ENCODE measurements at places on chromosomes 3 and 15.

DNA sequence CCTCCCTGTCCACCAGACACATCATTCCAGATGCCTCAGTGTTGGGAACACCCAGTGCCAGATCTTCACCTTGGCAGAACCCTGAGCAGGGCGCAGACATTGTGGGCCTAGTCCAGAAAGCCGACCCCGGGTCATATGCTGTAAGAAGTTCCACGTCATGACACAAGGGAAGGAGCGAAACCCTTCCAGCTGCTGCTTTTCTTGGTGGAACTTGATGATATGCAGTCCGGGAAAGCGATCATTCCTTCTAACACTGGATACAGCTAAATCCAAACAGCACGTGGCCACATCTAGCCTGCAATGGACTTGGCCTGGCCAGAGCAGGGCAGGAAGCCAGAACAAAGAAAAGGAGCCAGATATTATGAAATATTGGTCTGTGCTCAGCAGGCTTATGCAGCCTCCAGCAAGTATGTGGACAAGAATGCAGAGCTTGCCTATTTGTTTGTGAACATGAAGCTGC, 22.0 kb downstream of the GASK1A start:
- no peak for DNase-seq

- DNase-seq, result no peak
Observed at GRCh38 chr15:68991723-68992122, 22.8 kb upstream of the NOX5 start.

GRCh38 chr3:99776516-99777209, 41.0 kb upstream of the CMSS1 start:
- DNase-seq, result no peak

DNA sequence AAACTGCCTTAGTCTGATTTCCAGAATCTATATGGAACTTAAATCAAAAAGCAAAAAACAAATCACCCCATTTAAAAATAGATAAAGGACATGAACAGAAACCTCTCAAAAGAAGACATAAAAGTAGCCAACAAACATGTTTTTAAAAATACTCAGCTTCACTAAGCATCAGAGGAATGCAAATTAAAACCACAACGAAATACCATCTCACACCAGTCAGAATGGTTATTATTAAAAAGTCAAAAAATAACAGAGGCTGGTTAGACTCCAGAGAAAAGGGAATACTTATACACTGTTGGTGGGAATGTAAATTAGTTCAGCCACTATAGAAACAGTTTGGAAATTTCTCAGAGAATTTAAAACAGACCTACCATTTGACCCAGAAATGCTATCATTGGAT, 367.9 kb downstream of the ZIC4 start:
- DNase-seq, result no peak

GRCh38 chr3:100155128-100155527, 40.8 kb upstream of the FILIP1L start:
- no peak for DNase-seq

GRCh38 chr3:191783024-191783423, 322.1 kb downstream of the PYDC2 start:
- DNase-seq, result no peak

DNA sequence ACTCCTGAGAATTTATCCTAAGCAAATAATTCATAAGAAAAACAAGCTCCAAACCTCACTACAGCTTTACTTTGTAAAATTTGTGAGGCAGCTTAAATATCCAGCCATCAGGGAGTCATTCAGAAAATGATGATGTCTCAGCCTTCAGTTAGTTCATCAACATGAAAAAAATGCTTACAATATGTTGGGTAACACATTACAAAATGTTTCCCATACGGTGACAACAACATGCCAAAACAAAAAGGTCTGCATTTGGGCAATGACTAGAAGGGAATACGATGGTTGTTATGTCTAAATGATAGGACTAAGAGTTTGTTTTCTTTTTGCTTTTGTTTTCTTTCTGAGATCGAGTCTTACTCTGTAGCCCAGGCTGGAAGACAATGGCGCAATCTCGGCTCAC, 47.0 kb upstream of the CFAP161 start:
- no peak for DNase-seq

- DNase-seq, result no peak
Observed at GRCh38 chr3:143668924-143669790, 179.1 kb downstream of the SLC9A9 start.

GRCh38 chr3:193345431-193345830, 33.1 kb downstream of the ATP13A5 start:
- no peak for DNase-seq

DNA sequence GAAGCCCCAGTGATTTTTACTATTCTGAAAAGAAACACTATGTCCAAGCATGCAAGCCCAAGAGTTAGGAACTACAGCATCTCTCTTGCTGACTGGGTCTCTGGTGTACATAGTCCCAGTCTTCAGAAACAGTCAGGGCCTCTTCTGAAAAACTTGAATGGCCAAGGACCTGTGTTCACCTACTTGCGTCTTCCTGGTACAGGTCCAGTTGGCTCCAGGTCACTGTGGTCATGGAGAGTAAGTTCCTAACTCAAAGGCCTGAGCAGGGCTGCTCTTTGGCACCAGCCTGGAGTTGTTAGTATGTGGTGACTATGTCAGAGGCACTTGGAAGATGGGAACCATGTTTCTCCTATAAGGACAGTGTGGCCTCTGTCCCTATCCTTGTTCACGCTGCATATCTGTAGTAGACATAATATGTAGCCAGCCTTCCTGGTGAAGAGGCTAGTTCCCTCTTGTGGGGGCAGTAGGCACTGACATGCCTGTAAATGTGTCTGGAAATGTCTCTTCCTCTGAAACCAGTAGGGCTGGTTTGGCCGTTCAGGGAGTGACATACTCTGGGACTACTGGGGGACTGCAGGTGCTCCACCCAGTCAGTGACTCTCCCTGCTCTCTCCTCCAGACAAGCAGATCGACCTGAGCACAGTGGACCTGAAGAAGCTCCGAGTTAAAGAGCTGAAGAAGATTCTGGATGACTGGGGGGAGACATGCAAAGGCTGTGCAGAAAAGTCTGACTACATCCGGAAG, 2.6 kb upstream of the RBM15B start:
- DNase-seq, result no peak

DNA sequence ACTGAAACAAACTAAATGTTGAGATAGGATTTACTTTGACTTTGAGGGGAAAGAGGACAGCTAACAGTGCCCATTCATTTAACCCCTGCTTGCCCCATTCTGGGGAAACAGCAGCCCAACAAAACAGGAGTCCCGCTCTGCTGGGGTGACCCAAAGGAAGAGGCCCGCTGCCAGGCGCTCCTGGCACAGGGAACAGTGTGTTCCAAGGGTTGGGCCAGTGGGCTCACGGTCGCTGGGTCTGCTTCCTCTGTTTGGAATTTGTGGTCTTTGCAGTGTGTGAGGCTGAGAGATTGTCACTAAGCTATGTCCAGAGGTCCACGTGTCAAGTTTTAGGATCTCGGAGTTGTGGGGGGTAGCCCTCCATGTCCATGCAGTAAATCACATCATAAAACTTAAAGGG, 250.4 kb upstream of the C2CD4B start:
- no peak for DNase-seq

- DNase-seq, result no peak
Observed at GRCh38 chr3:188605905-188606304, 451.9 kb downstream of the LPP start.

DNA sequence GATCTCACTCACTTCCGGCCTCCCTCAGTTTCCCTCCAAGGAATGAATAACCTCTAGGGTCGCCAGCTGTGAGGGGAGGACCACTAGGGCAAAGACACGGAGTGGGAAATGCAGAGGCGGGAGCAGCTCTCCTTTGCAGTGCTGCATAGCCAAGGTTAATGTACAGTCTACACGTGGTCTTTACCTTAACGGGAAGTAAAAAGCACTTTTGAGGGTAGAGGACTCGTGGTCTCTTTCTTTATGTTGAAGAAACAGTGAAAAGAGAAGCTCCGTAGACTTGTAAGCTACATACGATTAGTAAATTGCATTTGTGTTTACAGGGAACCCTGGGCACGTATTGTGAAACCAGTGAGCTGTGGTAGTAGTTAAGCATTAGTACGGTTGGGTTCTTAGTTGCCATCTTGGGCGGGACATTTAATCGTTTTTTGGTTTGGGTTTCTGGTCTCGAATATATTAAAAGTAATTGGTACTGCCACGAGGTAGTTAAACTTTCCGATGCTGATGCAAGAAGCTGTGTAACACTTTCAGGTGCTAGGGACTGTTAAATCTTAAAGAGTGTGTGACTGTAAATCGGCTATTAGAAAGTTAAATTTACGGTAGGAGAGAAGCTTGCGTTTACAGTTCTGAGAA, 828 bp downstream of the U2SURP start:
- no peak for DNase-seq

- DNase-seq, result no peak
Observed at GRCh38 chr3:162103808-162104207, 607.2 kb downstream of the OTOL1 start.

DNA sequence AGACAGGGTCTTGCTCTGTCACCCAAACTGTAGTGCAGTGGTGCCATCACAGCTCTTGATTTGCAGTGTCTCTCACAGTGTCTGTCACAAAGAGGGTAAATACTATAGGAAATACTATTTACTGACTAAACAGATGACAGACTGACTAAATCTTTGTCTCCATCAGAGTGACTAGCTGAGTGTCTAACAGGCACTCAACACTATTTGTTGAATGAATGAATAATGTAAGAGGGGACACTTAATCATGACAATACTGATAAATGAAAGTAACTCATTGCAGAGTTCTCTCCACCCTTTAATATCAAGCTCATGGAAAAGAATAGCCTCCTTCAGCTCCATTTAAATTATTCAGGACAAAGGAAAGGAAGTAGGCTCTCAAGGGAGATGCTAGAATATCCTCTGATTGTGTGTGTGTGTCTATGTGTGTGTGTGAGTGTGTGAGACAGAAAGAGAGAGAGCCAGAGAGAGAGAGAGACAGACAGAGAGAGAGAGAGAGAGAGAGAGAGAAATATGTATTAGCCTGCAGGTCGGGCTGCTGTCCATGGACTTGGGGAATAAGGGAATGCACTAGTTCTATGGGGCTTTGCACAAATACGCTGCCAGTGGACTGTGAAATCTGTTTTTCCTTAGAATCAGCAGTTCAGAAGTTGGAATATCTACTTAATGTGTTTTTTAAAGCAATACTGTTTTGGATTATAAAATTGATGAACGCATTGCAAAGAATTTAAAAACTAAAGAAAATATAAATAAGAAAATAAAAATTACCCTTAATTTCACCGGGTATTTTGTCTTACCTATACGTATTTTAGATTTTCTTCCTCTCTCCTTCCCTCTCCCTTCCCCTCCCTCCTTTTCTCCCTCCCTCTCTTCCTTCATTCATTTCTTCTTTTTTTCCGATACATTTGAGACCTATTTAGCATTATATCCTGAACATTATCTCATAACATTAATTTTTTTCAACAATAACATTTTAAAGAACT, 132.9 kb upstream of the LRIG1 start:
- no peak for DNase-seq

DNA sequence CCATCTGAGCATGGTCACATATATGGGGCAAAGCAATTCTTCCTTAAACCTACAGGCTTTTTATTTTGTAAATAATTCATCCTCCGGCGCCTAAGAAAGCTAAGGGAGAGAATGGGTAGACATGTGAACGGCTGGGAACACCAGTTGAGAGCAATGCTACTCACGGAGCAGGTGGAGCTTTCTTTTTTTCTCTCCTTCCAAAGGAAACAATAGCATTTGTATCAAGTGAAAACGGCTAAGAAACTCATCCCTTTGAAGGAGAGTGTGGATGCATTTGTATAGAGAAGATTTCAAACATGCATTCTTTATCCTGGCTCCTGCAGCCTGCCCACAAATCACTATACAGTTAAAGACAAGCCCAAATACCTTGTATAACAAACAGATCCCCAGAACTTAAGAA, 637.8 kb downstream of the MAGI1 start:
- DNase-seq, result no peak

GRCh38 chr3:43390255-43390588, 103.9 kb downstream of the SNRK start:
- DNase-seq, result no peak

GRCh38 chr3:197458906-197459470, 96.8 kb downstream of the BDH1 start:
- DNase-seq, result no peak

DNA sequence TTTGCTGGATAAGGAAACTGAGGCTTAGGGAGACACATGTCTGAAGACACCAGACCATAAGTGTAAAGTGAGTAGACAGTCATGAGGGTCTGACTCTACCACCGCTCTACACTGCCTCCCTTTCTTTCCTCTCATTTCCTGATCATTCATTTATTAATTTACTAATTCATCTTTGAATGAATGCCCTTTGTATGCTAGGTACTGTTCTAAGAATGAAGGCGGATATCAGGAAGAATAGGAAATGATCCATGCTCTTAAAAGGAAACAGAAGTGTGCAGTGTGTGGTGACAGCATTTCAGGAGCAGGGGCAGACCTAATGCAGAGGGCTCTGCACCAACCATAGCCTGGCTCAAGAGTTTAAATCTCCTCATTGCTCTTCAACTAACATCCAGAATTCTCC, 31.8 kb upstream of the PSMD6 start:
- DNase-seq, result no peak

DNA sequence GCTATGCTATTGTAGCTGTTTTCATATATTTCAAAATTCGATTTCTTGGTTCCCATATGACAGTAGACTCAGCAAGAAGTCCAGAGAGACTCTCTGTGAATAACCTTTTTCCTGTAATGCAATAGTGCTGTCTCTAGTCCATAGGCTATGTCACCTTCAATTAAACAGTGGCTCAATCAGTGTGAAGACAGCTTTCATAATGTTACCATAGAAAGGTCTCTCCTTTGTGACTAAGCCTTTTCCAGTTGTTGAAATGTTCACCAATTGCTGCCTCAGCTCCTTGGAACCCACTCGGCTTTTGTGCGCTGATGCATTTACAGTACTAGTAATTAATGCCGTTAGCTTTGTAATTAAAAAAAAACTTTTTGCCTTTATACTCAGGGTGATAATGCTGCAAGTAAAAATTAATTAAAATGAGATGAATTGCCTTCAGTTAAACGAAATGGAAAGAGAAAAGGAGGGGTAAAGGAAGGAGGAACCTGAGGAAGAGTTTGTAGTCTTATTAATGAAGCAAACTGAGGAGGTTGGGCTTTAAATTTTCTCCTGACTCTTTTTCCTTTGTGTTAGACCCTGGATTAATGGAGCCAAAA, 214.8 kb downstream of the LSAMP start:
- DNase-seq, result no peak

GRCh38 chr15:36798794-36799193, 219.4 kb downstream of the CDIN1 start:
- no peak for DNase-seq

DNA sequence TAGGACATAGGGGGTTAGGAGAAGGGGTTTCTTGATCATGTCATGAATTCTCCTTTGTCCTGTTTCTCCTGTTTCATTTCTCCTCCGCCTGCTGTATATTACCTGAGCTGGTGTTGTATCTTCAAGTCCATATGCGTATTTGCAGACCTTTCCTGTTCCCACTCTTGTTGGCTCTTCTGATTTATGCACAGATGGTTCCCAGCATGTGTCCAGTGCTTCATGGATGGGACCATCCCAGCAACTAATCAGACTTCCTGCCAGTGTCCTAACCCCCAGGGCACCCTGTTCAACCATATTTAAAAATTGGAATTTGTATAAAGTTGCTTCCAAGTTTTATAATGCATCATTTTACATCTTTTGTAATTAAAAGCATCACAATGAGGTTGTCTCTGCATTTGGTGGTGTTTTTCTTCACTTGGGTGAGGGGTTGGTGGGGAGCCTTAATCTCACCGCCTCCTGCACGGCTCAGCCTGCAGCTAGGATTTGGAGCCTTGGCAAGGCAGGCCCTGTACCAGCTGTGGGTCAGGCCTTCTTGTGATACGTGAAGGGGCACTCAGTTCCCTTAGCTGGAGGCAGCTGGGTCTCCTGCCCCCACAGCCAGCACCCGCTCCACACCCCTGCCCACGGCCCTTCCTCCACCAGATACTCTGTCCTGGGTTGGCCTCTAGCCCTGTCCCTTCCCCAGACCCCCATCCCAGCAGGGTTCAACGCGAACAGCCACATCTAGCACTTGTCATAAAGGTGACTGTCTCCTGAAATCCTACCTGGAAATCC, 72.0 kb upstream of the BLM start:
- DNase-seq, result no peak
